ENCODE measurements at places on chromosomes 4 and X.

- DNase-seq = no peak
Observed at GRCh38 chr4:18405054-18405453, 383.5 kb upstream of the LCORL start.

DNA sequence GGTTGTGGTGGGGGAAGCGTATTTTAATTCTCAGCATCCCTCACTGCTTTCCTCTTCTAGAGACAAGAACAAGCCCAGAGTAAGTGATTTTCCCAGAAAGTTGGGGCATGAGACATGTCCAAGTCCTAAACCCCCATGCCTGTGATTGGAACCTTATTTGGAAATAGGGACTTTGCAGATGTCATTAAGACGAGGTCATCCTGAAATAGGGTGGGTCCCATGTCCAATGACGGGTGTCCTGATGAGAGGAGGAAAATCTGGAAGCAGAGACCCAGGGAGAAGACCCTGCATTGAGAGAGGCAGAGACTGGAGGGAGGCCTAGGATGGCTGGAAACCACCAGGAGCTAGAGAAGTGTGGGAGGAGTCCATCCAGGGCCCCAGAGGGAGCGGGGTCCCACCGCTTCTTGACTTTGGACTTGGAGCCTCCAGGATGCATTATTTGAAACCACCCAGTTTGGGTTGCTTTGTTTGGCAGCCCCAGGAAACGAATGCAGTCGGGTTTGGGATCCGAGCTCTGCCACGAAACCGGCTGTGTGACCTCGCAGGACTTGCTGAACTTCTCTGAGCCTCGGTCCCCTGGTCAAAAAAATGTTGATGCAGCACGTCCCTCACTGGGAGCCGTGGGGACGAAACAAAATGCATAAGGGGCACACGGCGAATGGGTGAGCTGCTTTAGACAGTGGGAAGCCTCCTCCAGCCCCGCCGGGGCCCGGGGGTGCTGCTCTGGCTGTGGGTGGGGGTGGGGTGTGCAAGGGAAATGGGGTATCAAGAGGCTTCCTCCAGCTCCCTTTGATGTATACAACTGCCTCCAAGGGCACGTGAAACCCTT lies 113.9 kb downstream of the CPZ start:
- DNase-seq = no peak

DNA sequence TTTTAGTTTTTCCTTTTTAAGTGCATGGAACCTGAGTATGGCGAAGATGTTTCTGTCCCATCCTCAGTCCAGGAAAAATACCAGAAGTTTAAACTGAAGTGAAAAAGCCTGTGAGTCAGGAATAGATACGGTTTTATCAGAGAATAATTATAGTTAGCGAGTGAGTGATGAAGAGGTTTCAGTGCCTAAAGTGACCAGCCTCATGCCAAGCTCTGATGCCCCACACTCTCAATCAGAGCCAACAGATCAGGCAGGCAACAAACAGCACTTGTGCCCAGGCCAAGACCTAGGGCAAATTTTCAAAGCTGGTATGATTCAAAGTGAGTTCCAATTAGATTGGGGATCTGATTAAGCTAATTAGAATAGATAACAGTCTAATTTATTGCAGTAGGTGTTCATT lies 212.8 kb upstream of the NRK start:
- DNase-seq = no peak

DNA sequence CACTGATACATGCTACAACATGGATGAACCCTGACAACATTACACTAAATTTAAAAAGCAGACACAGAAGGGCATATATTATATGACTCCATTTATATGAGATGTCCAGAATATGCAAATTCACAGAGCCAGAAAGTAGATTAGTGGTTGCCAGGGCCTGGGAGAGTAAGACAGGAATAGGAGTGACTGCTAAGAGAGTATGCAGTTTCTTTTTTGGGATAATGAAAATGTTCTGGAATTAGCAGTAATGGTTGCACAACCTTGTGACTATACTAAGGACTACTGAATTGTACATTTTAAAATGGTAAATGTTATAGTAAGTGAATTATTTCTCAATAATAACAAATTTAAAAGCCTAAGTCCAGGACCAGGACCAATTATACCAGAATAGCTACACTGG lies 29.5 kb upstream of the NUP54 start:
- DNase-seq = no peak

DNA sequence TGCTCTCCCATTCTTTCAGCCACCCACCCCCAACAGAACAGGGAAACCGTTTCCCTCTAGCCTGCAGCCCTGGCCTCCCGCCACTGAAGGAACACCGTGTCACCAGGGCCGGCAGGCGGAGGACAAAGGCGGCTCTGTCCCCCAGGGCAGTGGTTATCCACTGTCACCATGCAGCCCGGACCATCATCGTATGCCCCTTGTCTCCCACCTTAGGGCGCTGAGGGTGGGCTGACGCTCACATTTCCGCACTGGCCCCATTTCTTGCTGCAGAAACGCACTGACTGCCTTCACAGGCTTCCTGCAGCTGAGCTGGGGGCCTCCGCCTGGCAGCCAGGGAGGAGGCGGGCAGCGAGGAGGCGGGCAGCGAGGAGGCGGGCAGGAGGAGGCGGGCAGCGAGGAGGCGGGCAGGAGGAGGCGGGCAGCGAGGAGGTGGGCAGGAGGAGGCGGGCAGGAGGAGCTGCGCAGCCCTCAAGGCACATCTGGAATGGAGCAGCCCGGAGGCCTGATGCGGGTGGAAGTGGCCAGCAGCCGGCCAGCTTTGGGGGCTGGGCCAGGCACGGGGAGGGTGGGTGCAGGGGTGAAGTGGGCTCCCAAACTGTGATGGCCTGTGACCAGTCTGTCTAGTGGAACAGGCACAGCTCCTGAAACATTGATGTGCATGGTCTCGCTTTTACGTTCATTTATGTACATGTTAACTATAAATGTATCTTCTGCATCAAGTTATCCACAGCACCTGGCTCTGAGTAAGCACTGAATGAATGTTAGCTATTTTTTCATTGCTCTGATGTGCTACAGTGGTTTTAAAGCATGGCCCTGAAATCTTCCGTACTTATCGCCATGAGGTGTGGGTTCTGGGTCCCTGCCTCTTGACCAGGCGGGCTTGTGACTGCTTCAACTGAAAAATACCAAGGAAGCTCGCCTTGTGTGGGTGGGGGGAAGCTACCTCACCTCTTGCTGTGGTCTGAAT lies 20.6 kb upstream of the KIAA0232 start:
- no peak for DNase-seq

Measured in GM10248 (cell line).